ENCODE measurements at places on chromosomes 7 and 10.
A peak's percentile ranks its signal among the peaks of the same experiment; 100 is the strongest.

- DNase-seq: no peak
Observed at GRCh38 chr7:149381245-149381644, 79.6 kb downstream of the ZNF777 start.

- no peak for DNase-seq
Observed at GRCh38 chr10:29925771-29926692, 133.4 kb downstream of the JCAD start.

DNA sequence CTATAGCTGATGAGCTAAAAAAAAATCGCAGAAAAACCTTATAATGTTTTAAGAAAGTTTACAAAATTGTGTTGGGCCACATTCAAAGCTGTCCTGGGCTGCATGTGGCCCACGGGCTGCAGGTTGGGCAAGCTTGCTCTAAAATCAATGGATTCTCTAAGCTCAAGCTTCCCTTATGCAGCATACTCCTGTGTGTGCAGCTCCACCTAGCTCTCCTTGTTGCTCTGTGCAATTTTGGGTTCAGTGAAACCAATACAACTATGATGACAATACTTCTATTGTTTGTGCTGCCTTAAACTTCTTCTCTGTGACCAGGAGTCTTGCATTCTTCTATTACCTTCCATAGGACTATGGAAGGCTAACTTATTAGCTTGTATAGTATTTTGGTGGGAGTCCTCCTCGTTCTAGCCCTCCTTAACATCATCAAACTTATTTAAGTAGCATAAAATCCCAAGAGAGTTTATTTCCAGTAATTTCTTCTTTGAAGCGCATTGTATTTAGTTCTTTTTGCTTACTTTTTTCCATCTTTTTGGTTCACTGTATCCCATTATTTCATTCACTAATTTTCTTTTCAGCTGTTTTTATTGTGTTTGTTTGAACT lies 170.9 kb upstream of the SMIM30 start:
- no peak for DNase-seq

DNA sequence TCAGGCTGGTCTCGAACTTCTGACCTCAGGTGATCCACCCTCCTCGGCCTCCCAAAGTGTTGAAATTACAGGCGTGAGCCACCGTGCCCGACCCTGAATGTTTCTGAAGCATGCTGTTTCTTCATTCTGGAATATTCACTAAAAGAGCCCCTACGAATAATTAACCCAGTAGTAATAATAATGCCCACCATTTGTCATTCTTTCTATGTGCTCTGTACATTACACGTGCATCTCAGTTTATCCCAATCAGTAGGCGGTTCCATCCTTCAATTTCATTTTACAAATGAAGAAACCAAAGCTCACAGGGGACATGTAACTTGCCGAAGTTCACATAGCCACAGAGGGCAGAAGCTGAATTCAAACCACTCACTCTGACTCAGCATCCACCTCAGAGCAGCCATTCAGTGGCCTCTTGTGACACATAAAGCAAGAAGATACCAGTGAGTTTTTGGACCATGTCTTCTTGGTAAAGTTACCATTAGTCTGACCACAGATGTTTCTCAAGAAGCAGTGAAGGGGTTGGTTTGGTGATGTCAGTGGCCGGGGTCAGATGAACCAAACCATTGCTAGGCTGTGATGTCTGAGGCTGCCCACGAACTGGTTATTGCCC lies 71.9 kb upstream of the DUSP5 start:
- DNase-seq: no peak

DNA sequence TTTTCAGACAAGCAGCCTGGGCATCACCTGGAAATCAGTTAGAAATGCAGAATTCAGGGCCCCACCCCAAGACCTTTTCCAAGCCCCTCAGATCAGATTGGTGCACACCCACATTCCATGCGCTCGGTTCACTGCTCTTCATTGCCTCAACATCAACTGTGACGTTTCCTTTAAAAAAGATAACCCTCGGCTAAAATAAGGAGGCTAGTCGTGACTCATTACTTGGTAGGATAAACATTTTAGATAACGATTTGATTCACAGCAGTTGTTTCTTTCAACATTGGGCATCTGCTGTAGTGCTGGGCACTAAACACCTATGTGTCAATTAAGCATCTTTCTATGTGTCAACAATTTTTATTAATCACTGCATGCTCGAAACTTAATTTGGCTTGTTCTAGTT lies 191.1 kb upstream of the LRGUK start:
- no peak for DNase-seq

DNA sequence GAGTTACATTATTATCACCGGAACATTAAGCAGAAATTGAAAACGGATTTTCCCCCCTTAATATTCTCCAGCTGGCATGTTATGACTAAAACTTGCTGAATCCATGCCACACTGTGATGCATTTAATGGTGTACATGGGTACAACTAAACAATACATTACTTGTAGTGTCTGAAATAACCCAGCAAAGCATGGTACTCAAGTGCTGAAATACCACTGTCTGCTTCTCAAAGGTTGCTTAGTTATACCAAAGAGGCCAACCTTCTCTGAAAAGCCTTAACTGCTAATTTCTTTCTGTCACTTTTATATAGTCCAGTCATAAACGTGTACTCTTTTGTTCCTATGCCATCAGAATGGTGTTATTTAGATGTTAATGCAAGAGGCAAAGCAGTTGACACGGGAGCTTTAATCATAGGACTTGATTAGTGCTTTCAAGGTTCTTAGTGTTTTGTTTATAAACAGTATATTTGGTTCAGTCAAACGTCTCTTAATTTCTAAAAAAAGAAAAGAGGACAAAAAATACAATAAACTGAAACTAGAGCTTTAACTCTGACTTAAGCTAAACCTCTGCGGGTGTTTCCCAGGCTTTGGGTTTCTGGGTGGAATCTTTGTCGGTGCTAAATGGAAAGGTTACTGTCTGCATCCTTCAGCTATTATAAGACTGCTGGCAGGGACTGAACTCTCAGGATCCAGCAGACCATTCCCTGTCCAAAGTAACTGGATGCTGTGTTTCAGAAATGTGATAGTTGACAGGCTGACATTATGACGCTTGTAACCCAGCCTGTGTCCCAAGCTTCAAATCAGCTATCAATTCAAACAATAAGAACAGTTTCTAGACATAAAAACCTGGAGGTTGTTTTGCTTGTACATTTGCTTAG lies 202.6 kb downstream of the PPP1R3A start:
- DNase-seq: no peak

GRCh38 chr10:73168465-73168803 lies 515 bp downstream of the FAM149B1 start:
- DNase-seq: no peak

DNA sequence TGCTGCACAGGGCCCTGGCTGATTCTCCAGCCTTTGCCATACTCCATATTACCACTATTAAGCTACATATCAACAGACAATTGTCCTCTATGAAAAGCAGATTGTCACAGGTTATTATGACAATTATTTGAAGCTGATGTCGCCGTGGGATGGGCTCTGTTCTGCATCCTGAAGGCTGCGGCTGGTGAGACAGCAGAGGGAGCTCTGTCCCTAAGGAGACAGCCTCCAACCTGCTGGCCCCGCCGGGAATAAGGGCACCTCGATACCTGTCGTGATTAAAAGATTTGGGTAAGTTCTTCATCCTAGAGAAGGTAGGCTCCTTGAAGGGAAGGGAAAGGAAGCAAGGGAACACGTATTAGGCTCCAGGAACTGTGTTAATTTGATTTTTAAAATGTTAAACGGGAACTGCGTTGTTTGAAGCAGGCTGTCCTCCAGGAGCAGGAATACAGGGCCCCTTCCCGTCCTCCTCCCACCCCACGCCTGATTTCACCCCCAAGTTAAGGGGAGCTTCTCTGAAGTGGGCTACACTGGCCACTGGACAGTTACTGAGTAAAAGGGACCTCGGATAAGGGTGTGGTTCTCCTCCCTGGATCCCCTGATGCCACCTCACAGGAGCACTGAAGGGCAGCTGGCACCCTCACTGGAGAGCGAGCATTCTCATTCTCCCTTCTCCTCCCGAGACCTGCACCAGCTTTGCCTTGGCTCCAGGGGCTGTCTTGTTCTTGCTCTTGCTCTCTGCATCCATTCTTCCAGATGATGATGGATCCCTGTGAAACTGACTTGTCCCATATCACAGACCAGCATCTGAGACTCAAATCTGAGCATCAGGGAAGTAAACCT lies 11.8 kb upstream of the TIAL1 start:
- DNase-seq: no peak

DNA sequence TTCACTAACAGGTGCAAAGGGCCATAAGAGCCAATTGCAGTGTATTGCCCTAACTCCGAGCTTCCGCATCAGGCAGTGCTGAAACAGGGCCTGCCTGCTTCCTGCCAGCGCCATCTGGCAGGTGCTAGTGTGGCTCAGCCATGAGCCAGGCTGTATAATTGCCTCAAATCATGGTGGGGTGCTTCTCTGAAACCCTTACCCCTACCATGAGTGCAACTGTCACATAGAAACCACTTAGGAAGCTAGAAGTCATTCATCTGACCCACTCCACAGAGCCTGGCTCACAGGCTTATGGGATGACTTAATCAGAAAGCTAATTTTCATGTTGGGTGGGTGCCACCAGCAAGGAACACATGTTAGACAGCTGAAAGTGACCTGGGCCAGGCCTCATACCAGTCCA lies 133.3 kb upstream of the LAMB4 start:
- no peak for DNase-seq

- no peak for DNase-seq
Observed at GRCh38 chr10:11110539-11110938, 92.9 kb downstream of the CELF2 start.

DNA sequence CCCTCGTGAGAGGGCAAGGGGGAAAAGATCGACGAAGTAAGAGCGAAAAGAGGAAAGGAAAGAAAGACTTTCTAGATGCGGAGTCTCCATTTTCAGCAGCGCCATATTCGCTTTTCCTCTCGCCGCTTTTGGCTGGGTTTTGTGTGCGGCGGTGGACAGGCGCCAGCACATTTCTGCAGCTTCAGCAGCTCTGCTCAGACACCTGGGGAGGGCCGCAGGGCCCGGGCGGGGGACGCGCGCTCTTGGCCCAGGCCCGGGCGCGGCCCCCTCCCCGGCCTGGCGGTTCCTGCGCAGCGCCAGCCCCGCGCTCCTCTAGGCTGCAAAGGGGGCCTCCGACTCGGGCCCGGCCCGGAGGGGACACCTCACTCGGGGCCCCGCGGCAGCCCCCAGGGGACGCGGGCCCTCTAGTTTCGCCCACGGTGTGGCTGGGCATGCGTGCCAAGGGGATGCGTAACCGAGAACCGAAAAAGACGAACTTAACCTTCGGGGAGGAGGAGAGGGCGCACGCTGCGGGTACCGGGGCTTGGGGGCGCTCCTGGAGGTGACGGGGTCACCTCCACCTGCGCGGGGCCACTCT lies 34.5 kb upstream of the EBLN1 start:
- DNase-seq: peak; percentile 38

DNA sequence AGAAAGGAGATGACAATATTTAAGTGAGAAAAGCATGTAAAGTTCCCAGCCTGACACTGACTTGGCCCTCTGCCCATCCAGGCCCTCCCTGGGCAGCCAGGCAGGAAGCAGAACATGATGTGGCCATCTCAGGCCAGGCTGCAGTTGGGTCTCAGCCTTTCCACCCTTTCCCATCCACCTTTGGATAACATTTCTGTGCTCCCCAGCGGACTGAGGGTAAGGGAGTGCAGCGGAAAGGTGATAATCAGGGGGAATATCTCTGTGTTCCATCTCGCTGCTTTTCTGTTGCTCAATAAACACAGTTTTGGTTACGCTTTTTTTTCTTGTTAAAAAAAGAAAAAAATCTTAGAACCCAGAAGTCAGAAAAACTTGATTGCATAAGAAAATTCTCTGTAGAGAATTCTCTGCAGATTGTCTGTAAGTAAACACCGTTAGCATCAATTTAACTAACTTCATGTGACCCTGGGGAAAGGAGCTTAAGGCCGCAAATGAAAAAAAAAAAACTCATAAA lies 37.2 kb upstream of the TARP start:
- DNase-seq: no peak

- DNase-seq: no peak
Observed at GRCh38 chr10:13516176-13516575, 12.6 kb downstream of the BEND7 start.

DNA sequence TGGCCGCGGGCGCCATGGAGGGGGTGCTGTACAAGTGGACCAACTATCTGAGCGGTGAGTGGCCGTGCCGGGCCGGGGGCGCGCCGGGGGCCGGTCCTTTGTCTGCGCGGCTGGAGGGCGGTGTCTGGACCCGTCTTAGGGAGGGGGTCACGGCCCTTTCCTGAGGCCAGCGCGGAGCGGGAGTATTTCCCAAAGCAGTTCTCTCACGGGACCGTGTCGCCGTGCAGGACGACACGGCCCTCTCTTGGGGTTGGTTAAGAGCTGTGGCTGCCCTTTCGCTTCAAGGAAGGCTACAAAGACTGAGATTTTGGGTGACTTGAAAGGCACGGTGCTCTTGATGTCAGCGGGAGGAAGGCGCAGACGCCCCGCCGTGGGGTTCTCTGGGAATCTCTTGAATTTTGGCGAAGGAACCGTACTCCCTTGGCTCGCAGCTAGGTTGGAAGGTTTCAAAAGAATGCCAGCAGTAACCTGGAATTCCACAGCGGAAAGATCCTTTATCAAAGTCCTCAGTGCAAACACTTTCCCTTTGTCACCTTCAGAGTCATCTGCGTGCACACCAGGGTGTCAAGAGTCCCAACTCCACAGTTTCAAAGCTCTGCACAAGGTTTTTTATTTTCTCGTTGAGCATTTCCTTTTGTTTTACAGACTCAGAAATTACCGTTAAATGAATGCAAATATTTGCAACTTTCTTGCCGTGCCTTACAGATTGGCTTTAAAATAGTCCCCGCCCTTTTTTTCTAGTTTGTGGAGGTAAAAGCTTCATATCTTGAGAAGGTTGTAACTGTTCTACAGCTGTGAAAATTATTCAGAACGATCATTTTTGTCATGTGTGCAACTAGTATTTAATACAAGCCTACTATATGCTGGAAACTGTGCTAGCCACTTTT lies 780 bp downstream of the PLEKHA8 start:
- no peak for DNase-seq

DNA sequence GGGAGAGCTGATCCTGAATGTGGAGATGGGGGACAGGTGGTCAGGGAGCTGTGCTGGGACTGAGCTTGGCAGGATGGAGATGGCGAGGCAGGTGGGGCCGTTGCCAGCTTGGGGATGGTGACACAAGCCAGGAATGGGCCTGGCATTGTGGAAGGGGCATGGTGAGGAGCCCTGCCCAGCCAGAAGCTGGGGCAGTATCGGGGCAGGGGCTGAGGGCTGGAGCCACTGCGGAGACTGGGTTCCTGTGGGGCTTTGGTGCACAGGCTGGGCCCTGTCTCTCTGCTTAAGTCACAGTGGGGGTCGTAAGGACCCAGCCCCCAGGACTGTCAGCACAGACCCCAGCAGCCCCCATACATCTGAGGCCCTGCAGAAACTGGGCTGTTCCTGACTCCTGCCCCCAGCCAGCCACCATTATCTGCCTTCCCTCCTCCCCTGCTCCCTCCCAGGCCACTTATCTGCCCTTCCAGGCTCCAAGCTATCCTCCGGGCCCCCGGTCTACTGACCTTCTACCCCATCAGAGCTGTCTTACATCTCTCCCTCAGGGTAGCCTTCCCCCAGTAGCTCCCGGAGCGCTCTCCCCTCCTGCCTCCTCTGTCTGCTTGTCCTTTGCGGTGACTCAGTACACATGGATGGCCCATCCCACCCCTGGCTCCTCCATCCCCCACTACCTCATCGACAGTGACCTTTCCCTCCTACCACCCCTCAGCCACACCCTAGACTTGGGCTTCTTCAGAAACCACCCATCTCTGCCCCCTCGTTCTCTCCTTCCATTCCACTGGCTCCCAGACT lies 44.2 kb downstream of the PPIF start:
- DNase-seq: no peak

All from stimulated activated CD8-positive, alpha-beta memory T cell treated with anti-CD3 and anti-CD28 coated beads, Interleukin-15, amount 100 ng/mL, for 24 hours (primary cell).